Caudate nucleus (tissue), 63 donors: ENCODE measurements at places on chromosomes 4 and X.

DNA sequence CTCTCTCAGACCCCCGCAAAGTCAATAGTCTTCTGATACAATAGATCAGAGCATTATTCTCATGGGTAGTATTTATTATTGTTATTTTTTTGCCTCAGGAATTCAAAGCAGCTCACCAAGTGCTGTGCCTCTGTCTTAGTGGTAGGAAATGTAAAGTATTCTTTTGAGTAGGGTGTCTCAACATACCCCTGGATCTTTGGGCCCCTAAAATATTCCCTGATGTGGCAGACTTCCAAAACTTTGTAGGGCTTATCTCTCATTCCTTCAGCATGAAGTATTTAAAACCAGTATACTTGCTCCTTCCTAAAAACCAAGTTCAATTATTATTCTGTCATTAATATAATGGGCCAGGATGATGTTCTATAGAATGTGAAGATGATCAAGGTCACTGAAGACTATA lies 115.3 kb upstream of the ZNF827 start:
- DNase-seq = no peak

DNA sequence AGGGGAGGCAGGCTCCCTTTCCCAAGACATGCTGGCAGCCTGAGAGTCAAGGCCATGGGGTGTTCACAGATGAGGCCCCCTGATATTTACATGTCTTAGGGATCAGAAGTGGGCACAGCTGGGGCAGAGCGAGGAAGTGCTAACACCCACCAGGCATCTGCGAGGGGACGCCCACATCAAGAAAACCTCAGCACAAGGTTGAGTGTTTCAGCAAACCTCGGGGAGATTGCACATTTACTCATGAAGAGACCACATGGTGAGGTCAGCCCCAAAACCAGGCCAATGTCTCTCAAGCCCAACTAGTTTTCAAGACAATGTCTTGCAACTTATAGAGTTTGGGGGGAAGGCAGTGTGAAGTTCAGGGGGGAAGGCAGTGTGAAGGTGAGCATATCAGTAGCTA lies 55.2 kb downstream of the CLNK start:
- no peak for DNase-seq

GRCh38 chrX:120087289-120088017 lies 10.0 kb upstream of the RHOXF2B start:
- no peak for DNase-seq

GRCh38 chr4:143085224-143085623 lies 99.5 kb upstream of the USP38 start:
- no peak for DNase-seq
